ENCODE measurements at places on chromosomes 13 and 19.

DNA sequence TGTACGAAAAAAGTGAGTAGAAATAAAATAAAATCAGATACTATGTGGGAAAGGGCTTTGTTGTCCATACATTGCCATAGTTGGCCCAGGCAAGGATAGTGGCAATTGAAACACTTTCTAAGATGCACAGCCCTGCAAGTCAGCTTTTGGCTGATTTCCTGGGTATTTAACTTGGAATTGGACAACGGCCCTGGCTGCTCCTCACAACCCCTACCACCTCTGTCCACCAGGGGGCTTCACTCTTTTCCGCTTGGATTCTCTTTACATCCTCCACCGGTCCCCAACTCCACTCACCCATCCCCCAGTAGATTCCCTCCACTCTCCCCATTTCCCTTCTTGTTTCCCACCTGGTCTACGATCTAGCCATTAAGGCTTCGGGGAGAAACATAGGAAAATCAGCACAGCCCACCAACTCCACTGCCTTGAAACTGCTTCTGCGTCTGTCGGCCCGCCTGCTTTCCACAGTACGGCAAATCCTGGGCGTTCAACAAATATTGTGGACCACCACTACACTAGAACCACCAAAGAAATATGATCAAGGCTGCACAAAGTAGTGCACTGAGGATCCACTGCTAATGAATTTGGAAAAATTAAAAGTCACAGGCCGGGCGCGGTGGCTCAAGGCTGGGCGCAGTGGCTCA lies 48.6 kb upstream of the GTF3A start:
- peak; percentile 14 for DNase-seq

GRCh38 chr19:29013325-29013724 lies 199.6 kb downstream of the UQCRFS1 start:
- DNase-seq, result no peak

- DNase-seq, result no peak
These were observed 129.1 kb upstream of the SOX1 start for GRCh38 chr13:111937777-111938311.

GRCh38 chr19:10011974-10012373 lies 1.3 kb upstream of the RDH8 start:
- DNase-seq, result no peak

GRCh38 chr19:1825909-1826556 lies 14.0 kb upstream of the ATP8B3 start:
- DNase-seq, result peak; percentile 66

GRCh38 chr13:98261165-98261702 lies 84.2 kb upstream of the RNF113B start:
- no peak for DNase-seq

GRCh38 chr13:111865046-111865445 lies 201.9 kb upstream of the SOX1 start:
- DNase-seq, result no peak

DNA sequence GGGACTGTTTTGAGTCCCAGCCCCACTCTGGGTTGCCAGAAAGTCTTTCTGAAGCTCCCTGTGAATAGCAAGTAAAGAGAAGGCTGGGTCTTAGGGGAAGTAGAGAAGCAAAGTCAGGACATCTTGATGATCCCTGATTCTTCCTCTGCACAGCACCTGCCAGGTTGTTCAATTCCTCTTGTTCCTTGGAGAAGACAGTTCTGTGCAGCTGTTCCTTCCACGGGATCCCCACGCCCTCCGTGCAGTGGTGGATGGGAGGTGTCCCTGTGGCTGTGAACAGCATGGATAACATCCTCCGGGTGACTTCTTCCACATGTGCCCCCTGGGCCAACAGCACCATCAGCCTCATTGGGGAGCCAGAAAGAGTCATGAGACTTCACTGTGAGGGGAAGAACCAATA lies 29.1 kb upstream of the IGLON5 start:
- DNase-seq, result no peak
